Breast epithelium (tissue), 4 donors: ENCODE measurements at places on chromosomes 6 and 20.

DNA sequence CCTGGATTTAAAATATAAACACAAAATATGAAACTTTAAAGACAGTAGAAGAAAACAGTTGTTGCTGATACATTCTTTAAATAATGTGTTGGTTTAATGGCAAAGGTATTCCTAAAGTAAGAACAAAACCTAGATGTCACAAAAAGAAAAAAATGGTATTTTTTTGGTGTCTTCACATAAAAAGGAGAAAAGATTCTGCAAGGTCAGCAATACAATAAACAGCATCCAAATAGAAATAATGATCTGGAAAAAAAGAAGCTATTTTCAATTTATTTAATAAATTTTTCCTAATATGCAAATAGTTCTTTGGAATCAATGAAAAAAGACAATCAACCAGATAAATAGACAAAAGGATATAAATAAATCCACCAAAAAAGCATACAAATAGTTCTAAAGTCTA lies 6.5 kb upstream of the ADGRF1 start:
- DNase-seq: no peak

GRCh38 chr6:153309651-153310050 lies 178.6 kb upstream of the RGS17 start:
- DNase-seq: no peak

- DNase-seq: no peak
Observed at GRCh38 chr6:83914953-83915352, 55.5 kb downstream of the CYB5R4 start.

DNA sequence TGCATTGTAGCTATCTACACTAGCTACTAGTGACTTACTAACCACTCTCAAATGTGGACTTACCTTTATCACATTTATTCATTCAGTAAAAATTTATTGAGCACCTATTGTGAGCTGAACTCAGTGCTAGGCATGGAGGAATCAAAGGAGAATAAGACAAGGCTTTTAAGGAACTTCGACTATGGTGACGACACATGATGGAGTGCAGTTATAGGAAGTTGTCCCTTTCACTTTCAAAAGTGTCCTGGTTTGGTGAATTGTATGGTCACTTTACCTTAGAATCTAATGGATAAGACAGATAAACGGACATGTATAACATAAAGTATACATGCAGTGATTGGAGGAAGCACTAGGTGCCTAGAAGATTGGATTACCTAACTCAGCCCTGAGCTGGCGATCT lies 4.3 kb downstream of the AKAP7 start:
- DNase-seq: no peak

GRCh38 chr6:22026164-22026678 lies 270.6 kb downstream of the PRL start:
- no peak for DNase-seq

- DNase-seq: no peak
Observed at GRCh38 chr6:135994857-135995544, 143.5 kb downstream of the PDE7B start.

DNA sequence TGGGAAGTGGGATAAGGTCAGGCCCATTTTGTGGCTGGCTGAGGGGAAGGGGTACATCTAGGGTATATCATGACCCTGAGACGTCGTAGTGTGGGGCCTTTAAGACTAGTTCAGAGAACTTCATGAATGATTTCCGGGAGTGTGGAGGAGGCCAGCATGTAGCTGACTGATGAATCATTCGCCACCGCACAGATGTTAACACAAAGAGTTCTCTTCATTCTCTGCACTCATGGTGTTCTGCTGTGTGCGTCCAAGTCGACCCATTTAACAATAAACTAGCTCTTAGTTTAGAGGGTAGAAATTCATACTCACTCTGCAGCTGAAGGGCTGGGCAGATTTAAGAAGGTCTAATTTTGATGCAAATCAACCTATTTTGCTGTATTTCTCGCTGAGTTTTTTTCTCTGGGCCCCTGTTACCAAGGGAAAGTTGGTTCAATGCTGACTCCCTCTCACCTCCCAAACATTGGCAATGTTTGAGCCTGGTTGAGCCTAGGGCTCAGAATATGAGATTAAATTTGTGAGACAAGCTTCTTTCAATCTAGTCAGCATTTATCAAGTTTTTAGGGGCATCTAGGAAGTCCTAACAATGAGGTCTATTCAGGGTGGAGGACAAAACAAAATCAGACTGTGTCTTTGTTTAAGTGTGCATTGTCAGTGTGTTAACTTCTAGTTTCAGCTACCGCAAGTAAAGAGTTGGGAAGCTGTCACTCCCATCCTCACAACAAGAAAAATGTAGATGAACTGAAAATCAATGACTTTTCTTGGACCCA lies 106.8 kb upstream of the CBLN4 start:
- DNase-seq: no peak

GRCh38 chr6:16637635-16638034 lies 123.6 kb downstream of the ATXN1 start:
- DNase-seq: no peak

DNA sequence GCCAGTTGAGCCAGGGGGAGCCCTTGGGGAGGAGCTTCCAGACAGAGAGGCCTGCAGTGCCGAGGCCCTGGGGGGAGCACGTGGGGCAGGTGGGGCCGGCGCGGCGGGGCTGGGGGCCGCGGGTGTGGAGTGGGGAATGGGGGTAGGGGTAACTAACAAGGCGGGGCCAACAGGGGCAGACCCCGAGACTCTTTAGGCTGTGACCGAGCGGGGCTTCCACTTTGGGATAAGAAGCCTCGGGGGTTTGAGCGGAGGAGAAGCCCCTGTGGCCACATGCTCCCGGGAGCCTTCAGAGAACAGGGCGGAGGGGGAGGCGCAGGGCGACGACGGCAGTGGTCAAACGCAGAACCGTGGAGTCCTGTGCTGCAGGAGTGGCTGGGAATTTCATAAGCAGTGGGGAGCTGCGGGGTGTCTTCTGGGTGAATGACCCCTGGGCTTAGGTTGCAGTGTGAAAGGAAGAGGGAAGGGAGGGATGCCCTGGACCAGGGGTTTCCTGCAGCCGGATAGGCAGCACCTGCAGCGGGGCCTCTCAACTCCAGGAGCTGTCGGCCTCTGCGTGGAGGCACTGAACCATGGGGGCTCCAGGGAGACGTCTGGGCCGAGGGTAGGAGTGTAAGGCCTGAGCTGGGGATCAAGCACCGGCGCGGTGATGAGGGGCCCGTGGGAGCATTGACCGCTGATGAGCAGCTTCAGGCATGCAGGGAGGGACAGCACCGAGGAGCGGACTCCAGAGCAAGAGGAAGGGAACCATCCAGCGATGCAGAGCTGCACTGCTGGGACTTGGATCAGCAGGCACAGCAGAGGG lies 121.0 kb downstream of the SYNDIG1 start:
- DNase-seq: no peak

- no peak for DNase-seq
Observed at GRCh38 chr20:10362674-10363073, 71.3 kb downstream of the MKKS start.

DNA sequence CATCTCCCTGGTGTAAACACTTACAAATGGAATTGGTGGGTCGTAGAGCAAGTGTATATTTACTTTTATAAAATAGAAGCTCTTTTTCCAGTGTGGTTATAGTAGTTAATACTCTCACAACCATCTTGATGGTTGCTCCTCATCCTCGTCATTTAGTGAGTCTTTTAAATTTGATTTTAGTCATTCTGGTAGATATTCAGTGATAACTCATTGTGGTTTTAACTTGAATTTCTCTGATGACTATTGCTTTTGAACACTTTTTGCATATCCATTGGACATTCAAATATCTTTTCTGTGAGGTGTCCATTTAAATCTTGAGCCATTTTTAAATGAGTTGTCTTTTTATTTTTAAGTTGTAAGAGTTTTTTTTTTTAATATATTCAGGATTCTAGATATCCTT lies 189.2 kb upstream of the PHACTR1 start:
- DNase-seq: no peak

DNA sequence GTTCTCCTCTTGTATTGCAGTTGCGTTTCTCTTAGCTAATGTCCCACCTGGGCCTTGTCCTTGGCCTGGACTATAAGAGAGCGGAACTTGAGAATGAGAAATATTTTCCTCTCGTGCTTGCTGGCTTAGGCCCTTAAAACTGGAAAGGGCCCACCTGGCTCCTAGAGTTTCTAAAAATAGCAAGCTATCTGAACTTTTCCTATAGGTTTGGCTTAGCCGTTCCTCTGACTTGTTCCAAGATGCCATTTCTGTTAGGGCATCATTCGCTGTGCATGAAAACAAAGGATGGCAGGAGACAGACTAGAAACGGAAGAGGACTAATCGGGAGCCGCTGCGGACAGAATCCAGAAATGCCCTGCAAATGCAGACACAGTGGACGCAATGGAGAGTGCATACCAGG lies 4.5 kb downstream of the RIPOR3 start:
- DNase-seq: no peak

DNA sequence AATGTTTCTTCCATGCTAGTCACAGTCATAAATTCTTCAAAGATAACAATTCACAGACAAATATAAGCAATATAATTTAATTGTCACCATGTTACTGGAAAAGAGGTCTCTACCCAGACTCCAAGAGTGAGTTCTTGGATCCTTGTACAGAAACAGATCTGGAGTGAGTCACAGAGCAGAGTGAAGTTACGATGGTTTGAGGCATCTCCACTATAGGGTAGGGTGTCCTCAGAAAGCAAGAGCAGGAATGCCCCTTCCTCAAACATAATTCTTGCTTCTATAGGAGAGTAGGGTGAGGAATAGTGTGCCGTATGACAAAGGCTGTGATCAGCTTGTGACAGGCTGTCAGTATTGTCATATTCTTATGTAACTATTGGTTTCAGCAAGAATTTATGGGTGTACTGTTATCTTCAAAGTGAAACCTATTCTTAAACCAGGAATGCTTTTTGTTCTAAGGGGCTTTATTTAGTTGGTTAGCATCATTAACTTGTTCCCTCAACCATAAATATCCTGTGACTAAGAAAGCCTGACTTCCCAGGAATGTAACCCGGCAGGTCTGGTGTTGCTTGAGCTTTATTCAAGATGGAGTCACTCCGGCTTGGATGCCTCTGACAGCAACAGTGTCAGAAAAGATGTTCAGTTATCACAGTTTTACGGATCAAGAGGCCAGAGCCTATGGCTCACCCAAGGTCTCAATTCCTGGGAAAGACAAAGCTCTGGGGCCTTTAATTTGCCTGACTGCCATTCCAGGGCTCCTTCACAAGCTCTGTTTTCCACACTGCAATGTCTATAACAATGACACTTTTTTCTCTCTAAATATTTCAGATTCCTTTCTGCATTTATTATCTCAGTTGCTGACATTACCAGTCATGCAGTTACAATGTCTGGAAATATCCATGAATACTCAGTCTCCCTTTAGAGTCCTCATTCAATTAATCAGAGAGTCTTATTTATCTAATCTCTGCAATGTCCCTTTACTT lies 298.6 kb downstream of the C6orf118 start:
- no peak for DNase-seq

DNA sequence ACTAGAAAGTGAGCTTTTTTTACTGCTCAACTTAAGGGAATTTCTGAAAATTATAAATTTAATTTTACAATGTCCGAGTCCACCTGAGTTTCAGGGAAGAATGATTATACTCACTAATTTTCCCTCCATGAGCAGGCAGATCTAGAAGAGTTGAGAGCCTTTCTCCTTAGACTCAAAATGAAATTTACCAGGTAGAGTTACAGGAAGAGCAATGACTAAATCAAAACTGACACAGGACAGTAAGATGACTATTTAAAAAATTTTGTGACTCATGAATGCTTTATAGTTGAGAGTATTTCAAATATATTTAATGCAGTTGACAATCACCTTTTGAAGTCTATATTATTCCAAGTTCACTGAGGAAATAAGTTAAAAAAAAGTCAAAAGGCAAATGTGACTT lies 198.1 kb upstream of the NRSN1 start:
- DNase-seq: no peak
